ENCODE measurements at places on chromosomes 13 and 19.

GRCh38 chr13:41370736-41371135 lies 59.7 kb downstream of the NAA16 start:
- no peak for DNase-seq

DNA sequence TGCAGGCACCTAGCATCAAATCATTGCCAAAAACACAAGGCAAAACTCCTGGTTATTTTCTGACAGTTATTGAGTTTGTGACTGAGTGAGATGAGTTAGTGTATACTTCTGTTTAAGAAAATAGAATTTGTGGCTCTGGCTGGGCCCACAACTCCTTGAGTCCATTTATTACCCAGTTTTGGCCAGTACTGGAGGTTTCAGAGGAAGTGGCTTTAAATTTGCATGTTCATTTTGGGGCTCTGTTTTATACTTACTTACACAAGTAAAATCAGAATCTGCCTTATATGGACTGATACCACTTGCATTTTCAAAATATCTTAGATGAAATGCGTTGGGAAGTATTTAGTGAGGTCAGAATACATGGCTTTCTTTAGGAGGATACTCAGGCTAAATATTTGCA lies 29.0 kb downstream of the TNFSF11 start:
- DNase-seq, result peak; percentile 17

GRCh38 chr19:49502866-49503581 lies 6.8 kb downstream of the RPS11 start:
- DNase-seq, result peak; percentile 84

GRCh38 chr19:31378404-31378803 lies 29.2 kb upstream of the TSHZ3 start:
- peak; percentile 94 for DNase-seq

GRCh38 chr19:45766869-45767346 lies 2.1 kb downstream of the SIX5 start:
- DNase-seq, result no peak

Data from fibroblast of skin of right quadriceps (primary cell).